ENCODE measurements at places on chromosomes 1 and 21.
A peak's percentile ranks its signal among the peaks of the same experiment; 100 is the strongest.

DNA sequence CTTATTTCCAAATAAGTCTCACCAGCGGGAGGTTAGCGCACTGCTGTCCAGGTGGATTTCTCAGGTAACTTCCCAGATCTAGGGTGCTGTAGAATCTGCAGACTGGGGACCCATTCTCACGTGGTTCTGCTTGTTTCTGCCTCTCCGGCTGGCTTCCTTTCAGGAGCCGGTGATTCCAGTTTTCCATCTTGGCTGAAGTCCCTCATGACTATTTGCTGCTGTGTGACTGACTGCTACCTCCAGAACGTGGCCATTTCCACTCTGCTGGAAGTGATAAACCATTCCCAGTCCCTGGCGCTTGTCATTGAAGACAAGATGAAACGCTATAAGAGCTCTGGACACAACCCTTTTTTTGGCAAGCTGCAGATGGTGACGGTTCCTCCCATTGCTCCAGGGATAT, 76.0 kb downstream of the DOP1B start:
- DNase-seq = no peak

DNA sequence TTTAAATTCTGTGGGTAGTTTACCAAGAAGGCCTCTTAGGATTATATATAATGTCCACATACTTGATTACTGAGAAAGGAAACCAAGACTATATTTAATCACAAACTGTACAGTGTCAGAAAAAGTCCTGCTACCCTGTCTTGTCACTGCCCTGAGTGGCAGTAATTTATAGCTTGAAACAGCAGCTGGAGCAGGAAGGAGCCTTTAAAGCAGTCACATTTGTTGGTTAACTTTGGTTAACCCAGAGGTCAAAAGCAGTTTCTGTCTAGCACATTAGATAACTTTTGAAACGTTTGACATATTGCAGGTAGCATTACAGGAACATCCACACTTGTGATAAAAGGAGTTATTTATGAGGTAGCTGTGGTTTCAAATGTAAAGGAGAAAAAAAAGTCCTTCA, 161.7 kb downstream of the ROR1 start:
- no peak for DNase-seq

- no peak for DNase-seq
Measured at GRCh38 chr1:86396498-86396890, 371 bp upstream of the ODF2L start.

DNA sequence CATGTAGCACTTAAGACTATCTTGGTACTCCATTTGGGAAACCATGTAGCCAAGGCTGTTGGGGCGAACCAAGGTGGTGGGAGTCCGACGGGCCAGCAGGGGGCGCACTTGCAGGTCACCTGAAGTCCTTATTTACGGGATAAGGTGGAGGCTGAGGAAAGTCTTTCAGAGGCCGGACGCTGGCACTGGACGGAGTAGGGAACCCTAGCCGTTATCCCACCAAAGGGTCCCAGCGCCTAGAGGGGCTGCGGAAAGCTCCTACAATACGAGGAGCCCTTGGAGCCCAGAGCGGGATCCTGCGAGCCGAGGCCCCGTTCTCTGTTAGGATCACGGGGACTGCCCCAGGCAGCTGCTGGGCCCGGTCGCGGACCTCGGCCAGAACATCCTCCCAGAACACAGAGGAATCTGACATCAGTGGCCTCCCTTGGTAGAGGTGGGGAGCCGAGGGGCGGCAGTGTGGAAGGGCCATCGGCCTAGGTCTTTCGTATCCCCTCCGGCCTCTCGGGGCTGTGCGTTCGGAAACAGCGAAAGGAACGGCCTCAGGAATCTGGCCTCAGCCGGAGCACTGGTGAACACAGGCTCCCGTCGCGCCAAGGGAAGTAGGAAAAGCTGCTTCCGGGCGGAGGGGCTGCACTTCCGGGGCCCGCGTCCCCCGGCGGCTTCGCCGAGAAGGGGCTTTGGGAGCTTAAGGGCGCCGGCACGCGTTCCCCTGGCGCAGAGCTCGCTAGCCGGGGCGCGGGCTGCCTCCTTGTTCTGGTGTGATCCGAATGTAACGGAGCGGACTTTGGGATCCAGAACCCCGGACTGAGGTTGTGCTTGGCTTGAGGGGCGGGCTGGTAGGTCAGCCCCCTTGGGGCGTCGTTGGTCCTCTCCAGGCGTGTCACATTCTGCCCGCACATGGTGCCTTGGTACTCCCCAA, 29.9 kb upstream of the RPTN start:
- peak; percentile 72 for DNase-seq

GRCh38 chr1:194387531-194387930, 1201.1 kb upstream of the B3GALT2 start:
- no peak for DNase-seq

- no peak for DNase-seq
Measured at GRCh38 chr1:83520797-83521196, 478.1 kb downstream of the TTLL7 start.

- no peak for DNase-seq
Measured at GRCh38 chr1:165134431-165134830, 222.1 kb downstream of the LMX1A start.

DNA sequence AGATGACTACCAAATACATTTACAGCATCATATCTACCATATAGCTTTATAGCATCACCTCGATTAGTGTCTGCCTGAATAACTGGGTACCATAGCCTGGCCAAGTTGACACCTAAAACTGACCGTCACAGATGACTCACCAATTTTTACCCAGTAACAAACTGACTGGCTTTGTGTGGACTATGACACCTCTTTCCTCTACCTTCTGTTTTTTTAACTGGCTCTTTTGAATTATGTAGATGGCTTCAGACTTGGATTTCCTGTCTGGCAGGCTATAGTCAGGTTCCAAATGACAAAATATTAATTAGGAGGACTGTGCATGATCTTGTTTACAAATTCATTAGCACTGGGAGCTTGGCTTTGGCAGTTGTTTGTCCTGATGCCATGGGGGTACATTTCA, 360.3 kb downstream of the TGFB2 start:
- DNase-seq = no peak

DNA sequence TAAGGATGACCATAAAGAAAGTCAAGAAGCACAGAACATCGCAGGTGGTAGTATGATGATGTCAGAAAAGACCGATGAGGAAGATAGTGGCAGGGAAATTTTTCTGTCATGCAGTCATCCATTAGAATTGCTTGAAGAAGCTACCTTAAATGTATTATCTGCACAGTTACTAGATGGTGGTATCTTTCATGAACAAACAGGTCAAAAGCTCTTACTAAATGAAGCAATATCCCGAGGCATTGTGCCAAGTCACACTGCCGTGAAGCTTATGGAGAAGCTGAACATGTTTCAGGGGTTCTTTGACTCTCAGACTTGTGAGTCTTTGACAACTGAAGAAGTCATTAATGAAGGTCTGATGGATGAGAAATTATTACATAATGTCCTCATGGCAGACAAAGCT, 128.8 kb downstream of the MACF1 start:
- DNase-seq = no peak

- DNase-seq = no peak
Measured at GRCh38 chr1:93566227-93566626, 115.4 kb downstream of the BCAR3 start.

GRCh38 chr1:176515310-176515709, 52.3 kb downstream of the PAPPA2 start:
- no peak for DNase-seq

DNA sequence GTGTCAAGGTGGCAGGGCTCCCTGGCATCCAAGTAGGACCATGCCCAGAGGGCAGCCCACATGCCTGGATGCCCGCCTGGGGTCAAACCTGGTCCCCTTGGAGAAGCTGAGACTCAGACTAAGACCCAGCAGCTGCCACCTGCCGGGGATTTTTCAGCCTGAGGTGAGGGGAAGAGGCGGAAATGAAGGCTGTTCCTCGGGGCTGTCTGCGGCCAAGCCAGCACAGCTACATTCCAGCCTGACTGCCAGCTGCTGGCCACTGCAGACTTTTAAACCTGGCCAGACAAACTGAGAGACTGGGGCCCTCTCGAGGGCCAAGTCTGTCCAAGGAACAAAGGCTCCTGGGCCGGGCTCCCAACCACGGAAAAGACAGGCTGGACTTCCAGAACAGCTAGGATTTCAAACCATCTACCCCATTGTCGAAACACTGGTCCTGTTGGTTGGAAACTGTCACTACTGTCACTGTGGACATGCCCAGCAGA, 21.9 kb upstream of the PLEKHG5 start:
- no peak for DNase-seq

DNA sequence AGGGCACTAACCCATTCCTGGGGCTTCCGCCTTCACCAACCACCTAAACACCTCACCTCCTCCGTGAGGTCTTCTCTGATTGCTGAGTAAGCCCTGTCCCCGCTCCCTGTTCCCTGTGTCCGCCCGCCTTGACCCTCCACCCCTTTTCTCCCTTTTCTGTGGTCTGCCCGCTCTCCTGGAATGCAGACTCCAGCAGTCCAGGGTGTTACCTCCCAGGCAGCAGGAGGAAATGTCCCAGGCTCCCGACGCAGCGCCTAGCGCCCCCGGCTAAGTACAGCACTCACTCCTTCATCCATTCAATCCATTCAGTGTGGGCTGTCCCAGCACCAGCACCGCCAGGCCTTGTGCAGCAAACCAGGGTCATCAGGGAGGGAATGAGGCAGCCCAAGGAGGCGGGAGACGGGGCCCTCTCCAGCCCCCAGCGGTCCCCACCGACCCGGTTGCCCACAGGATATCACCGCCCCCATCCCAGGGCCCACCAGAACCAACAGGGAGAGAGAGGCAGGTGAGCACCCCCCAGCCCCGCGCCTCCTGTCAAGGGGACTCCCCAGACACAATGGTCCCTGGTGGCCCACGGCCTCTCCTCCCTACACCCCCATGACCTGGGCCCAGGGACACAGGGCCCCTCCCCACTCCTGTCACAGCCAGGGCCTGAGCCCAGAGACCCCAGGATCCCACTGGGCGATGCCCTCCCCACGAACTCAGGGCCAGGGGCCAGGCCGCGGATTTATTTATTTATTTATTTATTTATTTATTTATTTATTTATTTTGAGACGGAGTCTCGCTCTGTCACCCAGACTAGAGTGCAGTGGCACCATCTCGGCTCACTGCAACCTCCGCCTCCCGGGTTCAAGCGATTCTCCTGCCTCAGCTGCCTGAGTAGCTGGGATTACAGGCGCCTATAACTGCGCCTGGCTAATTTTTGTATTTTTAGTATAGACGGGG, 10.2 kb downstream of the TNFRSF14 start:
- DNase-seq = no peak

DNA sequence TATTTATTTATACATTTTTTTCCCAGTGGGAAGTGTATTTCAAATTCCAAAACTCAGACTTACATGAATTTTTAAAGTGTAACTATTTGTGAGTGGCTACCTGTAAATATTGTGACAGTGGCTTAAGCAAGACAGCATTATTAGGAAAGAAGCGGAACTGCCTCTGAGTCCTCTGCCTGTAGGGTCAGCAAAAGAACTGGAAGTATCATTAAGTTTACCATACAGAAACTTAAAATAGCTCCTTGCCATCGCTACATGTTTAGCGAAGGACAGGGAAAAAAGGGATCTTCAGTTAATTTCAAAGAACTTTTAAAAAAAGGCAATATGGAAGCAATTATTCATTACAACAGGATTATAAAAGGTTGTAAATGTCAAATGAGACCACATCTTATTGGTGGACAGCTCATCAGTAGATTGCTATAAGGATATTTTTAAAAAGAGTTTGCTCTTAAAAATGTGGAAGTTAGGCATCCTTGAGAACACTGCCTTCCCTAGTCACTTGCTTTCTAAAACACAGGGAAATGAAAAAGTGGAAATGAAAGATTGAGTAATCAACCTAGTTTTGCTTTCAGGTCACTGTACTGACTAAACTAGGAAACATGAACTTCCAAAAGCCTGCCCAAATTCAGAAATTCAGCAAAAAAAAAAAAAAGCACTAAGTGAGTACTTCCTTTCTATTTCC, 39.2 kb downstream of the NSL1 start:
- no peak for DNase-seq
